ENCODE measurements at places on chromosomes 2 and 18.

- DNase-seq = no peak
These were observed 69.6 kb upstream of the COL5A2 start for GRCh38 chr2:189249171-189249570.

DNA sequence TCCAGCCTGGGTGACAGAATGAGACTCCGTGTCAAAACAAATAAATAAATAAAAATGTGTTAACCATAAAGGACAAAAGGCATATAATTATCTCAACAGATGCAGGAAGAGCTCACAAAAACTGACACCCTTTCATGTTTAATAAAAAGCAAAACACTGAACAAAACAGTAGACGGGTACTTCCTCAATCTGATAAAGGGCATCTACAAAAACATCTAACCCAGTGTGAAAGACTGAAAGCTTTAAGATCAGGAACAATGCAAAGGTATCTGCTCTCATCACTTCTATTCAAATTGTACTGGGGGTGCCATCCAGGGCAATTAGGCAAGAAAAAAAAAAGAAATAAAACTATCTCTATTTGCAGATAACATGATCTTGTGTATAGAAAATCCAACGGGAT is 11.7 kb upstream of the NCL start:
- no peak for DNase-seq

DNA sequence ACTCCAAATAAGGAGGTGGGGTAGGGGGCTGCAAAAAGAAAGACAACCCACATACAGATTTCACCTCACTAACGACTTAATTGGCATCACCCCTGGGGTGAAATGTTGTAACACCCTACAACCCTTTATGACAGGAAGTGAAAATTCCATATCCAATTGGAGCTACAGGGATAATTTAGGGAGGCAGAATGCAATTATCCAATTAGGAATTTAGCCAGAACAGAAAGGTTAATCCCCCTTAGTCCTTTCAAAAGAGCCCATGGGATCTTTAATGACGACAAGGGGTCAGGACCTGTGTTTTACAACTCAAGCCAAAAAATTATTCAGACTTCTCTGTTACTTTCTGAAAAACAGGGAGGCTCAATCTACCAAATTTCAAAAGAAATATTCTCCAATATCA is 1027.1 kb downstream of the TMEM182 start:
- DNase-seq = no peak

- DNase-seq = no peak
These were observed 2.2 kb downstream of the AQP4 start for GRCh38 chr18:26863122-26863879.

GRCh38 chr2:145815933-145816332 is 1296.0 kb upstream of the ZEB2 start:
- no peak for DNase-seq

DNA sequence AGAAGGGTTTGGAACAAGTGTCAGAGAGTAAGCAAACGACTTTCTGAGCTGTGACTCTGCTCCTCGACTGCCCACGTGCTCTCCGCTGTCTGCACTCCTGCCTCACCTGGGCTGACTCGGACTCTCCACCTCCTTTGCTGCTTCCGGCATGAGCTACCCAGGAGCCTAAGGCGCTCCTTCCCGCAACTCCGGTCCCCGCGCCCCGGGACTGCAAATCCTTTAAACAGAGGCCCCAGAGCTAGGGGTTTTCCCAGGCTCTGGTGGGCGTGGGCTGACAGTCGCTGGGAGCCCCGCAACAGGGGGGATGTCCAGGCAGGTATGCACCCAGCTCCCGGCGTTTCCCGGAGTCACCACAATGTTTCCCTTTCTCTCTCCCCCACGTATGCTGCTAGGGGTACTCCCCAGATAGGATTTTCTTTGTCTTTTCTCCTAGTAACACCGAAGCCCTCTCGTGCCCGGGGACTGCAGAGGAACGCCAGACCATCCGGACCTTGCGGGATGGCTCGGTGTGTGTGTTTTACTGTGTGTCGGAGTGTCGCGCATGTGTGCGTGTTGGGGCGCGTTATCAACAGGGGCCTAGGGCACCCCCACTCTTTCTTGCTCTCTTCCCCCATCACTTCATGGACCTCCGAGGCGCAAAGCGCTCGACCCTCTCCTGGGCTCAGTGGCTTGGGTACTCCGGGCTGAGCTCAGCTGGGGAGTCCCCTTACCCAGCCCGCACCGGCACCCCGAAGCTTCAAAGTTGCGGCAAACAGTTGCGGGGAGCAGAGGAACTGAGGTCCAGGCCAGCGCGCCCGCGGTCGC is 691 bp upstream of the THSD7B start:
- DNase-seq = no peak

DNA sequence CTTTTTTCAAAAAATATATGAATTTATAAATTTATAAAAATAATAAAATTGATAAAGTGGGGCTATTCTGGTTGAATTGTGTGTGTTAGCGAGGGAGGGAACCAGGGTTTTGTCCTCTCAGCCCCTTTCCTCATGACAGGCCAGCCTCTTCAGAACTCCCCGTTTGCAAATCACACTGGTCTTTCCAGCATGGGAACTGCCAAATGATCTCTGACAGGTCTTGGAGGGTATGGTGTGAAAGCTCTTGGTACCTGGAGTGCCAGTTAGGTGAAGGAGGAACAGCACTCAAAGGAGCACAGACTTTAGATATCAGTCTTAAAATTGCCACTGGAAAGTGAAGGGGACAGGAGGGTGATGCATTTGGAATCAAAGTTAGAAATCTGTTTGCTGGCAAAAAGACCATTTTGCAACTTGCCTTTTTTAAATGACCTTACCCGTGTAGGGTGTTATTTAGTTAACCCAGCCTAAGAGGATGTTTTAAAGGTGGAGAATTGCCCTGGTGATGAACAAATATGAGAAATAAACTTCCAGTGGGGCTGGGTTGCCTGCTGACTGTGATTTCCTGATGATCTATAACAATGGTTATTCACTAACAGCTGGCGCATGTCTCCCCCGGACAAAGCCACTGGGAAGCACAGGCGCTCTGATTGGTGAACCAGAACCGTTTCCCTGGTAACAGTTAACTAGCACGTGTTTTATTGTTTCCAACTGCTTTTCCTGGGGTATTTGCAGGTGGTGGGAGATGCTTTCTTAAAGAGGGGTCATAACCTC is 85.3 kb upstream of the EFEMP1 start:
- DNase-seq = no peak

GRCh38 chr2:223725494-223725893 is 111.9 kb downstream of the AP1S3 start:
- DNase-seq = no peak

DNA sequence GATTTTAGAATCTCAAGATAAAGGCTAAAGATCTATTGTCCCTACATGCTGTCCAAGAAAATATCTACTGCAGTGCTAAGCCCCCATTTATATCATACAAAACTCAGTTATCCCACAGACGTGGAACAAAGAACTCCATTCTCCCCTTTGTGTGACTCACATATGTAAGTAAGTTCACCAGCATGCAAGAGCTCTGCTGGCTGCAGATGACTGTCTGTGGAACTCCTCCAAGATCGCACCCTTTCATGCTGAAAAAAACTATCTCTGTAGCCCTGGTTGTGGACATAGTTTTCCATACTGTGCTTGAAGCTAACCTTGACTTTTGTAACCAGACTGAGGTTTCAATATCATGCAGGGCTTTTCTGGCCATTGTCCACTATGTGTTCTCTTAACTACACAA is 207.1 kb downstream of the ZNF521 start:
- no peak for DNase-seq

DNA sequence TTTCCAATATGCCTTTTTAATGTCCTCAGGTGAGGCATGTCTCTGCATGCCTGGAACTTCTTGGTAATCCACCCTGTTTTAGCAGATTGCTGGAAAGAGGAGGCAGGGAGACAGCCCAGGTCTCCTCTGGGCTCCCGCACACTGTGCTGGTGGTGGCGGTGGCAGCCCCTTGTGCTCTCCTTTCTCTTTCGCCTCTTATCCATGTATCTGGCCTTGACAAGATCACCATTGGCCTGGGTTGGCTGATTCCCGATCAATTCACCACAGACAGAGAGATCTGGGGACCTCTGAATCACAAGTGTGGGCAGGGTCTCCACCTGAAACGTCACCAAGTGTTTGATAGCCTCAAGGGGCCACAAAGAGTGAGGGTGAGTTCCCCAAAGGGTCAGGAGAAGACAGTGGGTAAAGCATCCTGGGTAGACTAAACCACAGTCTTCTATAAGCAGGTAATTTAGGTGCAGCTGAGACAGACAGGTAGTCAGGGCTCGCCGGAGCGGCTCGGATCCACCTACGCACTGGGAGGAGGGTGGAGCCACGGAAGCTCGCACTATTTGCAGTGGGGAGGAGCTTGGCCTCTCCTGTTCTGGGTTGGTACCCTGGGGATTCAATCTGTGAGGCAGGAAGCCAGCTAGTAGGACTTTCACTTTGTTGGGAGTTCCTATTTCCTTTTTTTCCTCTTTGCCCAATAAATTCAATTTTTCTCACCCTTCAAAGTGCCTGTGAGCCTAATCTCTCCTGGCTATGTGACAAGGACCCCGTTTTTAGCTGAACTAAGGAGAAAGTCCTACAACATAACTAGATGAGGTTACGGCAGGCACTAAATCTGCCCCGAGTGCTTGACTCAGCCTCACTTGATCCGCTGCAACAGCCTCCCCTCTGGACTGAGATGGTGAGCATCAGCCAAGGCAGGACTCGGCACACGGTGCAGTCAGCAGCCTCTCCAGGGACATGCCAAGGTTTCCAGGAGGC is 57.6 kb downstream of the SLC4A3 start:
- peak; percentile 32 for DNase-seq

GRCh38 chr18:23828426-23828825 is 139.2 kb downstream of the LAMA3 start:
- no peak for DNase-seq

DNA sequence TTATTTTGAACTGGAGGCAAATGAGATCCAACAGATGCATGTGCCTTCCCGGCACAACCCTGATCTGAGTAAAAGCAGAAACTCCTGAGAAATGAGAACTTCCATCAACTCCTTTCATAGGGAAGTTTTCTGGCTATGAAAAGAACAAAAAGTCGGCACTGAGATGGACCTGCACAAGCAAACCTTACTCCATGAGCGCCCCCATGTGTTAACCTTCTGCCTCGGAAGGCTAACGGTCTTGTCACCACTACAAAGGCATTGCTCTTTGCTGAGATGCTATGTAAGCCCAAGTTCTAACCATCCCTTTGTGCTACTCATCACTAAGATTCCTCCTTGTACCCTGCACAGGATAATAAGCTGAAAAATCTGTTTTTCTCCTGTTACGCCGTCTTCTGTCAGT is 57.3 kb upstream of the SULT1C3 start:
- no peak for DNase-seq

DNA sequence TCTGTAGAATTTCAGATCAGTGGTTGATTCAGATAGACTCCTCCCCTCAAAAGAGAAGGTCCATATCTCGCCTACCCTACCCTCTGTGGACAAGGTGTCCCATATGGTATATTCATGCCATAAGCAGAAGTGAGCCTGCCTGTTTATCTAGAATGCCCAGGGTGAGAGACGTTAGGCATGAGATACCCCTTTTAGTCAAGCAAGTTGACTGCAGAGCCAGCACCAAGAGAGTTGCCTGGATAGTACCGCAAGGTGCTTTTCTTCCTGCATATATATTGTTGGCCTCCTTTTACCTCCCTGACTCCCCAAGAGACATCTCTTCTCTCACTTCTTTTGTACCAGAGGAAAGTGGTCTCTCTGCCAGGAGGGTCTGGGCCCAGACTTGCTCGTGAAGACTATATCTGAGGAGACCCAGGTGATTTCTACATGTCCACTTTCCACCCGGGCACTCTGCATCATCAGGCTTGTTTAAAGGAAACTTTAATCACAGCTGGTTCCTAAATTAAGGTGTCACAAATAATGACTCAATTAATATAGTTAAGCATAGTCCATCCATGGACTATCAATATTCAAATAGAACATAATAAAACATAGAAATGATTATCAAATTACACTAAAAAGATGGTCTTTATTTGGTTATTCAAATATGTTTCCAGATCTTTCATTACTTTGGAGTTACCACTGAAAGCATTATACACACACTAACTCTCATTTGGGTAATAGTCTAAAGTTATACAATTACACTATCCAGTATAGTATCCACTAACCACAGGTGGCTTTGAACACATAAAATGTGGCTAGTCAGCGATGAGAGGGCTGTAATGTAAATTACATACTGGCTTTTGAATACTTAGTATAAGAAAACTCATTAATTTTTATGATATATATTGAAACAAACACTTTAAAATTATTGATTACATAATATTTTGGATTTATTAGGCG is 4.1 kb downstream of the ITGA4 start:
- DNase-seq = peak; percentile 1
